ENCODE measurements at places on chromosomes 16 and 17.

DNA sequence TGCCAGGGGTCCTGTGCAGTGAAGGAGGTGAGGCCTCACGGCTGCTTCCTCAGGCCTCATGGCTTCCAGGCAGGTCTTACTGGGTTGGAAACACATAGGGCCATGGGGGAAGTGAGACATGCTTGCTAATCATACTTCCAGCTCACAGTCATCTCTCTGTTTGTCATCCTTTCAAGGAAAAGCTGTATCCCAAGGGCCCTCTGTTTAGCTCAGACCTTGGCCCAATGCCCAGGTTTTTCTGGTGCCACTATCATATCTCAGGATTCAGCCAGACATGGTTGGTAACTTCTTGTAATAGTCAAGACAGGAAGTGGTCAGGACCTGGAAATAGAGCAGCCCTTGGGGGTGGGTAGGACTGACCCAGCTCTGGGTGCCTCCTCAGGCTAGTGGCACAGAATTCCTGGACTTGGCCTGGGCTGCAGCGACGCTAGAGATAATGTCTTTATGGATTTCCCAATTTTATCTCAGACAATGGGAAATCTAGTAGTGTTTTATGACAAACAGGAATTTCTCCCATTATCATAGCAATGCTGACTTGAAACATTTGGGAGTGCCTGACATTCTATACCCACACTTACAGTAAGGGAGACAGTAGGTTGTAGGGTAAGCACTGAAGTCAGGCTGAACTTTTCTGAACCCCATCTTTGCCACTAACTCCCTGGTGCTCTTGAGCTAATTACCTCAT is 13.5 kb upstream of the ITGB3 start:
- DNase-seq: no peak

- no peak for DNase-seq
Observed at GRCh38 chr16:72835086-72835485, 212.8 kb downstream of the ZFHX3 start.

DNA sequence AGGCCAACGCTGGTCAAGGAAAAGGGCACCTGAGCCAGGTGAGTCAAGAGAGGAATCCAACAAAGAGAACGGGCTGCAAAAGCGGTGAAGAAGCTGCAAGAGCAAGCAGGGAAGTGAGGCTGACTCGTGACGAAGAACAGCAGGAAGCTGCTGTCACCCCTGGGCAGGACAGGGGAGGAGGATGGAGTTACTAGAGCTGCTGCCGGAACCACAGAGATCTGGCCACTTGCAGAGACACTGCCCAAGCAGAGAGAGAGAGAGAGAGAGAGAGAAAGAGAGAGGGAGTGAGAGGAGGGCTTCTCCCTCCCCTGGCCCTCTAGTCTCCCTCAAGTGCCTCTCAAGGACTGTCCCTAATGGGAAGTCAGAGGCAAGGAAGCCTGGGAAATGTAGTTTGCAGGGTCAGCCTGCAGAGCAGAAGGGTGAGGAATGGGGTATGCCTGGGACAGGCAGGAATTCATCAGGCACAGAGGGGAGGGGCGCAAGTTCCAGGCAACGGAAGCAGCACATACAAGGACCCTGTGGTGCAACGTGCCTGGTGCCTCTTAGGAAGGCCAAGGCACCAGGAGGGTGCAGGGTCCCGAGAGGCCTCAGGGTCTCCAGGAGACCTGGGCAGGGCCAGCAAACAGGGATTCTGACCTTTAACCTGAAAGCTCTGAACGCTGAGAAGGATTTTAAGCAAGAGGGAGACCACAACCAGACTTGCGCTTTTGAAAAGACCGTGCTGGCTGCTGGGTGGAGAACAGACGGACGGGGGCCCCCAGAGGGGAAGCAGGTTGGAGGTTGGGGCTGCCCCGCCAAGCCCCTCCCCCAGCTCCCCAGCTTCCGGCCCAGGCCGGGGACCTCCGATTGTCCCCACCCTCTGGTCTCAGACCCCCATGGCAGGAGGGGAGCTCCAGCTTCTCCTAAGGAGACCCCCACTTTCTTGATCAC is 45.8 kb upstream of the CIBAR2 start:
- no peak for DNase-seq

- peak; percentile 51 for DNase-seq
Observed at GRCh38 chr17:78665952-78666920, 89.0 kb upstream of the DNAH17 start.

DNA sequence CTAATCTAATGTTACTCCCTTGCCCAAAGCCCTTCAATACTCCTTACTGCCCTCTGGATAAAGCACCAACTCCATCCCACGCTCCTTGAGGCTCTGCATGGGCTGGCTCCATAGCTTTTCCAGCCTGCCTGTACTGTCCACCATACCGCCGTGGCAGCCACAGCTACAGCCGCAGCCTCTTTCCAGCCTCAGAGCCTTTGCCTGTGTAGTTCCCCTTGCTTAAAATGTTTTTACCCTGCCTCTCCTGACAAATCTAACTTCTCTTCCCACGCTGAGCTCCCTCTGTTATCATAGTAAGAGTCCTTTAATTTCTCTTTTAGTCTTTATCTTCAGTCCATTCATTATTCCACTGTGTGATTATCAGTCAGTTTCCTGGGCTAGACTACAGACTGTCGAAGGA is 22.0 kb downstream of the TEX14 start:
- DNase-seq: no peak

Measured in effector CD4-positive, alpha-beta T cell (primary cell).